ENCODE measurements at places on chromosomes 2 and 18. TPM values are rescaled to one million over a fixed set of nuclear protein-coding genes. Genes with fewer than 3 reads are reported as not detected.

The ATL2 gene
- total RNA-seq: 50.0 TPM

The NAT8 gene
- not detected for total RNA-seq

The UGT1A4 gene
- not detected for total RNA-seq

The UGT1A10 gene
- total RNA-seq: not detected

The ANKRD29 gene
- total RNA-seq: 28.6 TPM

The SCG2 gene
- 6.0 TPM for total RNA-seq

The BOLL gene
- total RNA-seq: not detected

The SPC25 gene
- 0.93 TPM for total RNA-seq

The SCYGR4 gene
- not detected for total RNA-seq

The NBAS gene
- 37.0 TPM for total RNA-seq

The TMSB10 gene
- total RNA-seq: 1,016 TPM

DNA sequence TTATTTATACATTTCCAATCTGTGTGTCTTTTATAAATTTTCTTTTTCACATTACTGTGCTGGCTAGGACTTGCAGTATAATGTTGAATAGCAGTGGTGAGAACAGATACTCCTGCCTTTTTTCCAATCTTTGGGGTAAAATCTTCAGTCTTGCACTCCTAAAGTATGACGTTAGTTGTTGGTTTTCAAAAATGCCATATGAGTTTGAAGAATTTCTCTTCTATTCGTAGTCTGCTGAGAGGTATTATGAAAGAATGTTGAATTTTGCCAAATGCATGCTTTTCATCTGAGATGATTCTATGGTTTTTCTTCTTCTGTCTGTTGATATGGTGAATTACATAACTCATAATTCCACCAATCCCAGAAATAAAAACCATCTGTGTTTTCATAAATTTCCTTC is 335.3 kb upstream of the CHST9 start:
- no peak for DNase-seq

DNA sequence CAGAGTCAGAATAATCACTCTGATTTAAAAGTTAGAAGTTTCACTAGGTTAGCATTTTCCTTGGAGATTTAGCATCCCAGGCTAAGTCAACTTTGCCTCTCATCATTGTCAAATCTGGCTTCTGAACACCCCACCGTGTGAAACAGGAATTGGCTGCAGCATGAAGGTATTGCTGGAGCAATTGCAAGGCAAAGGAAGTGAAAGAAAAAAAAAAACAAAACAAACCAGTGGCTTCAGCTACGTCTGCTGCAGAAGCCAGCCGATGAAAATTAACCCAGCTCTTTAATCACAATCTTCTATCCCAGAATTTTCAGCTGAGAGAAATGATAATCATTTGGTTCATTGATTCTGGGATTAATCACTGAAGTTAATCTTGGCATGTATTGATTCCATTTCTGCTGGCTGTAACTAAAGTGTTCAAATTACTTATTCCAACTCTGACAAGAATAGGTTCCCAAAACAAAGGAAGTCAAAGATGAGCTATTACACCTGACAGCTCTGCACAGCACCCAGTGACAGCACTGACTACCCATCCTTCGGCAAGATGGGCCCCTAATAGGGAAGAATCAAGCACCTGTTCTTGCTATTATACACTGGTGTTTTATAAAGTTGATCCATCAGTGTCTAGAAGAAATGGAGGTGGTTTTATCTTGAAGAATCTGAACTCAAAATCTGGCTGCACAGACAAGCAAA is 42.7 kb upstream of the REG3G start:
- DNase-seq: no peak

DNA sequence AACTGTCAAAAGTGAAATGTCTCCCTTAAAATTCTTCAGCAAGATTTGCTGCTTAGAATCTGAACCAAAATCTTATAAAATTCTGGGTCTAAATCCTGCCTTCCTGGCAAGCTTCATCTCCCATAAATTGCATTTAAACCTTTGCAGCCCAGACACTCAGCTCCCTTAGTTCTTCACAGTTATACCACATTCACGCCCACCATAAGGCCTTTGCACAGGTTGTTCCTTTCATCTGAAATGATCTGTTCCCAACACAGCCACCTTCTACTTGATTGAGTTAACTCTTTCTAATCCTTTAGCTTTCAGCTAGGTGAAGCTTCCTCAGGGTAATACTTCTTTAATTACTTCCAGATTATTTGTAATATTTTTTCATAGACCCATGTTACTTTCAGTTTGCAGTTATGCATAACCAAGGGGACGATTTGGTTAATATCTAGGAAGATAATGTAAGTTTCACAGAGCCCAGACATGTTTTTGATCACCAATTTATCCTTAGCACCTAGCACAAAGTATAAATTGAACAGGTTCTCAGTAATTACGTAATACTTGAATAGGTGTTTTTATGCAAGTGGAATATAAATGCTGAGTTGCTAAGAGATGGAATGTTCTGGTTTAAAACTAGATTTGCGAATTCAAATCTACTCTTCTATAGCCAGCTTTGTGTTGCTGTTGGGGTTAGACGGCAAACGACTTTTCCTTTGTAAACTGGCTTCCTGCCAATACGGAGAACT is 779.7 kb upstream of the PKDCC start:
- DNase-seq: no peak

- DNase-seq: no peak
Measured at GRCh38 chr2:159013103-159013502, 44.7 kb downstream of the TANC1 start.

DNA sequence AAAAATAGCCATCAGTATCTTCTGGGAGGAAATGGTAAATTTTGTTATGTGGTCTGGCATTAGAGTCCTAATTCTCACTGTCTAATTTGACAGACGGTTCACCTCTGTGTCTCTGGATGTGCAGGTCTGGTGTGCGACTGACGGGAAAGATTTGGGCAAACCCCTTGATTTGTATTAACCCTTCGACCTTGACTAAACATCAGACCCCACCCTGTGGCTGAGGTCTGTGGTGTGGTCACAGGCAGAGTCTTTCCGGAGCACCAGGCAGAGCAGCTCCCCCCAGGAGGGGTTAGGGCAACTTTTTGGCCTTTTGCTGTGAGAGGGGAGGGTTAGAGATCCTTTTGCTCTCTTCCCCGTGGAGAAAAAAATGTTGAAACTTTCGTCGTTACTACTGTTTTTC is 6.4 kb downstream of the TWIST2 start:
- DNase-seq: no peak

- DNase-seq: peak; percentile 35
Measured at GRCh38 chr2:10980886-10981425, 69.2 kb downstream of the KCNF1 start.

- no peak for DNase-seq
Measured at GRCh38 chr2:115285416-115285815, 843.0 kb downstream of the DPP10 start.

DNA sequence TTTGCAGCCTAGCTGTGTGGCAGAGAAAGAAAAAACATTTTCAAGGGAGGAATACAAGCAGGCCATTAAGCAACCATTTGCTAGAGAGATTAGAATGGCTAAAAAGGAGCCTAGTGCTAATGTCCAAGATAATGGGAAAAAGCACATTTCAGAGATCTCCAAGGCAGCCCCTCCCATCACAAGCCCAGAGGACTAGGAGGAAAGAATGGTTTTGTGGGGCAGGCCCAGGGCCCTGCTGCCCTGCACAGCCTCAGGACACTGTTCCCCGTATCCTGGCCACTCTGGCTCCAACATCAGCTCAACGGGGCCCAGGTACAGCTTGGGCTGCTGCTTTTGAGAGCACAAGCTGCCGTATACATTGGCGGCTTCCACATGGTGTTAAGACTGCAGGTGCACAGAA is 16.5 kb upstream of the GBX2 start:
- no peak for DNase-seq

- peak; percentile 63 for DNase-seq
Measured at GRCh38 chr18:76803814-76804213, 18.5 kb upstream of the ZNF236 start.

- DNase-seq: no peak
Measured at GRCh38 chr2:129861666-129862288, 117.7 kb upstream of the RAB6C start.

DNA sequence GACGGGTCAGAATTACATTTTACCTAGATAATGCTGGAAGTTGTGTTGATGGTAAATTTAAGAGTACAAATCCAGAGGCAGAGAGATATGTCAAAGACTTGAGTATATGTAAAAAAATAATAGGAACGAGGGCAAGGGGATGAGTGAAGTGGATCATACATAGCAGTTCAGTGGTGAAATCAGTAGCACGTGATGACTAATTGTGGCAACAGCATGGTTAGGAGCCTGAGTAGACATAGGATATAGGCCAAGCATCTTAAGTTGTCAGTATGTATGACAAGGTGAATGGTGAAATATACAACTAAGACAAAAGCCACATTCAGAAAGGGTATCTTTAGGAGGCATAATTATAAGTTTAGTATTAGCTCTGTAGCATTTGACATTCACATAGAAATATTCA is 826.5 kb upstream of the PIK3C3 start:
- no peak for DNase-seq

- no peak for DNase-seq
Measured at GRCh38 chr2:212097001-212097400, 441.6 kb downstream of the ERBB4 start.

- DNase-seq: no peak
Measured at GRCh38 chr2:101795033-101795432, 97.5 kb downstream of the MAP4K4 start.

DNA sequence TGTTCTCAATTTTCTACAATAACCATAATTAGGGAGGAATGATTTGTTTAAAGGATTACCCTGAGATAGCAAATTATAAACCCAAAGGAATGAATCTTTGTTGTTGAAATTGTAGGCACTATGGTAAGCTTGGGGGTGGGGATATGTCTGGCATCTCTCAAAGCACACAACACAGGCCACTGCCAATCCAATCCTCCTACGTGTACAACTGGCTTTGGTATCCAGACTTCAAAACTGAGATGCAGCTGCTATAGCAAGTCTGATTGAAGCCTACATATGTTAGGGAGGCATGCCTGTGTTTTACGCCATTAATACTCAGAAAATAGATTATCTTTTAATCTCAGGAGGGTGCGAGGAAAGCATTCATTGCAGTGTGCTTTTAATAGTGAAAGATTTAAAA is 5.9 kb upstream of the NCOA1 start:
- DNase-seq: no peak

DNA sequence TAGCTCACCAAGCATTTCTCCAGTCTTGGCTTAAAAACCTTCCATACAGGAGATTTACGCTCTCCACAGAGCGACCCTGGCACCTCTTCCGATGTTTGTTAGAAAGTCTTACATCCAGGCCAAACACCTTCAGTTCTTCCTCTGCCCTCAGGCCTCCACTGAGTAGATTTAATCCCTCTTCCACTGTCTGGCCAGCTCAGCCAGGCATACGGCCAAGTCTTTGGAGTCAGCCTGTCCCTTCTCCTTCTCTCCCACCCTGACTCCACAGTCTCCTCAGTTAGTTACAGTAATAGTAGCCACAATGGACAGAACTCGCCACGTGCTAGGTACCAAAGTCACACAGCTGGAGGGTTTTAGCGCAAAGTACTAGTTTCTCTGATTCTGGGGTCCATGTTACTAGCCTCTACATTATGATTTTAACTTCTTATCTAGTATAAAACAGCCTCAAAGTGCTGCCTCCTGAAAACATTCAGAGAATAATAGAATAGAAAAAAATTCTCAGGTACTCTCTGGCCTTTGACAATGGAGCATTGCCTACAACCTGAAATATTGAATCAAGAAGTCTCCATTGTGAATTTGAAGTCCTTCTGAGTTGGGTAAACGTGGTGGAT is 39.5 kb downstream of the THNSL2 start:
- DNase-seq: no peak

DNA sequence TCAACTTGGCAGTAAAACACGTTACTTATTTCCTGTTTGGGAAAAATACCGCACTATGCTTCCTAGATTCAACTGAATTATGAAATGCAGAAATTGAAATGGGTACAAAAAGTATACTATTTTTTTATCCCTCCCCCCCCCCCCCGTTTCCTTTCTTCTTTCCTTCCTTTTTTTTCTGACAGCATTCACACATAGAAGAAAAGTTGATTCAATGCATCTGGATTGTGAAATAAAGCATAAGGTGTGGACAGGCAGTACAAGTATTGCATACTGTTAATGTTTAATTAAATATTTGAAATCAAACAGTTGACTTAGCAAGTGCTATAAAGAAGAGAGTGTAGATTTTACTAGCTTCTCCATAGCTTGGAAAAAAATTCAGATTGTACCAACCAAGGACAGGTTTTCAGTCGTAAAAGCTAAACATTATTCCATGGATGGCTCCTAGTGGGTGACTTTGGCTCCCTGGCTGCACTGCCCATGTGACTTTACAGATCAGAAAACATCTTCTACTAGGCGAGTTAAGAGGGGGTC is 21.6 kb upstream of the AGFG1 start:
- DNase-seq: no peak
